Activated CD8-positive, alpha-beta memory T cell treated with anti-CD3 and anti-CD28 coated beads for 4 hours (primary cell): ENCODE measurements at places on chromosomes 11 and 22.

GRCh38 chr11:100769165-100769564, 82.1 kb downstream of the ARHGAP42 start:
- no peak for DNase-seq

- DNase-seq, result no peak
Measured at GRCh38 chr22:18048441-18048898, 24.1 kb upstream of the MICAL3 start.

GRCh38 chr22:46956498-46957215, 194.2 kb downstream of the TBC1D22A start:
- DNase-seq, result no peak

- no peak for DNase-seq
Measured at GRCh38 chr11:34928960-34929680, 12.7 kb downstream of the PDHX start.

DNA sequence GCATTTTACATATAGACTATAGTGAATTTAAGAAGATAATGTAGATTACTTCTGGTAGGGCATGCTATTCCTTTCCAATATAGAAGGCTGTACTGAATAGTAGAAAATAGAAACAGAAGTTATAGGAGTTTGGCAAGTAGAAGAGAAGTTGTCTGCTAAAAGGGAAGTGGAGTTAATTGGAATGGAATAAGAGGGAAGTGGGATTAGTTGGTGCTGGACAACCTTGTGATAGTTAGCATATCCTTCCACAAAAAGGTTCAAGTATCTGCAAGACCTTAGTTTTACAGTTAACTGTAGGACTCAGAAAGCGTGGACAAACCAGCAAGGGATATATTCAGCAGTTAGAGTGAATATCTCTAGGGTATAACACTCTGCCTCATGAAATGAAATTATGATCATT, 185.5 kb downstream of the SWAP70 start:
- no peak for DNase-seq

- no peak for DNase-seq
Measured at GRCh38 chr22:19429950-19430889, 1.3 kb downstream of the HIRA start.

DNA sequence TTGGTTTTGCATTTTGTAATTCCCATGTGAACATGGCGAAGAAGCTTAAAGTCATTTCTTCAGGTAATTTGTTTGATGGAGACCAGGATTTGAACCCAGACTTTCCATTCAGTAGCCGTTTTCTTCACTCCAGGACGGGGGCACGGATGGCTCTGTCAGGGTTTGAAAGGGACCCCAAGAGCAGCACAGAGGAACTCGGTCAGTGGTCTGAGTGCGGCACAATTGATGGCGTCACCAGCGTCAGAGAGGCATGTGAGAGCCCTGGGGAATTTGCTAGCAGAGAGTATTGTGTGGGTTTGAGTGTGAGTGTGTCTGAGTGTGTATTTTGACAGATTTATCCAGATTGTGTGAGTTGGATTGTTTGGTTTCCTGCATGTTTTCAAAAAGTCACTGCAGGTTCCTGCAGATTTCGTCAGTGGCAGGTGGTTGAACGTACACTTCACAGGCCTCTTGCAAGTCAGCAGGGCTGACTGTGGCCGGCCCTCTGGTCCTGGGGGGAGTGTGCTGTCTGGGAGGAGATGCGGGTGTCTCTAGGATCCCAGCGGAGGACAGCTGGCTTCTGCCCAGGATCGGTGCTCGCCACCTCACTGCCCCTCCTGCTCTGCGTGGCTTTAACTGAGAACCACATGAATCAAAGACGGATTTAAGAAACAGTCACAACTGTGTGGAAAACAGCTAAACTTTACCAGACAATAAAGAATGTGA, 199.3 kb downstream of the TBC1D22A start:
- DNase-seq, result no peak
